Stimulated activated naive CD4-positive, alpha-beta T cell (primary cell): ENCODE measurements at places on chromosomes 7 and 10.

DNA sequence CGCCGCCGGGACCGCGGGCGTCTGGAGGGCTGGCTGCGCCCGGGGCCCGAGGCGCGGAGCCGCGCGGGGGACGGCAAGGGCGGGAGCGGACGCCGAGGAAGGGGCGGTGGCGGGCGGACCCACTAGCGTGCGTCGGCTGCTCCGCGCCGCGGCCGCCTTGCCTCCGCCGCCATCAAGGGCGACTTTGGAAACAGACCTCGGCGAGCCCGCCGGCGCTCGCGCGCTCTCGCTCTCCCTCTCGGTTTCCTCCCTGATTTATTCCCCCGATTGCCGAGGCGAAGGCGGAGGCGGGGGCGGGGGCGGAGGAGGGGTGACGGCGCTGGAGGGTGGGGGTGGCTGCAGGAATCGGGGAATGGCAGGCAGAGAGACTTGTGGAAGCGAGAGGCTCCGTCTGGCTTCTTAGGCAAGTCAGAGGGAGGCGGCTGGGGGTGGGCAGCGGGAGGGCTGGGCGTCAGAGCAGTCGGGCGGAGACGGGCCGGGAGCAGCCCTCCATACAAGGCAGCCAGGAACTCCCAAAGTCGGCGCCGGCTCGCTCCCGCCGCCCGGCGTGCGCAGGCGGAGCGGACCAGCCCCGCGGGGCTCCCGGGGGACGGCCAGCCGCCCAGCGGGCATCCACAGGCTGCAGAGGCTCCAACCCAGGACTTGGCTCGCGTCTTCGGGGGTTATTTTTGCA is at the start of gene CACNA2D1:
Gene CACNA2D1 (minus strand): TSS at position 231 of the 673 bp plus-strand sequence.
- DNase-seq: no peak

DNA sequence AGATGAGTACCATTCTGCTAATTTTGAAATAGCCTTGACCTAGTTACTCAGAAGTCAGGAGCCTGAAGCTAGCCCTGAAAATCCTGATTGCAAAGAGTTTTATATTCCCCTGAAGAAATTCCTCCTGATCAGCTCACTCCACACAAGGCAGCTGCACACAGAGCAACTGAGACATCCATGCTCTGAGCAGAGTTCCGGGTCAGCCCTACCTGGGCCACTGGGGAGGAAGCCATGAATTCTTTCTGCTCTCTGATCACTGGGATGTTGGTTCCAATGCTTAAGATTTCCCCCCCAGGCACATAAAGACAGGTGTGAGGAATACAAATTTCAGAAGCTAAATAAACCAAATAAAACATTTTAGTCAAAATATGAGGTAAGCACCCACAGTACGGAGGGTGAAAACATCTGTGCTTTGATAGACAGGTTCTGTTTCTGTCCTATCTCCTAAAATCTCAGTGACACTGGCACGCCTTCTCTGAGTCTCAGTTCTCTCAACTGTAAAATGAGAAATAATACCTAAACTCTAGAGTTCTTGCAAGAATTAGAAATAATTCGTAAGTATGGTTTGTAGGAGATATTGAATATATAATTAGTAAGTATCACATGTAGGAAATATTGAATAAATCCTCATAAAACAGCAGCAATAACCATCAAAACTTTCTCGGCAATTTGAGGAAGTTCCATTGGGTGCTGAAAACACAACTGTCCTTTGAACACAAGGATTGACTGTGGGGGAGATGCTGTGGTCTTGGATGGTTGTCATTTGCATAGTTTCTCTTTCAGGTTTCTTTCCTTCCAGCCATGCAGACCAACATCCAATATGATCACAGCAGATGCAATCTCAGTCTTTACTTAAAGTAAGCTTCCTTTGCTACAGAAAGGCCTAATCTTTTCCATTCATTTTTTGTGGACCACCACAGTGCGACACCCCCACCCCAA is 133.0 kb upstream of the TNS3 start:
- DNase-seq: no peak

DNA sequence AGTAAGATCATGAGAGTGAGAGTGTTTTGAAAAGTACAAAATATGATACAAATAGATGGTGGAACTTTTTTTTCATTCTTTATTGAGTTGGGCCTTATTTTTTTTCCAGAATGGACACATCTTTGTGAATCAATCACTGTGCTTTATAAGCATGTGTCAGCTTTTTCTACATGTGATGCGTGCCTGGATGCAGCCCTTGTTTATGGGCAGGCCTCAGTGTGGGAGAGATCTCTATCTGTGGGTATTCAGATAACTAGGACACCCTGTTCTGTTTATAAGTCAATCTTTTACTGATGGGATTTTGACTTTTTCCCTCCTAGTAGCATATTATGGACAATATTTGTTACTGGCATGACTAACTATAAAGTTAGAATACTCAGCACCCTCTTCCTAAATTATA is 42.9 kb upstream of the IKZF1 start:
- DNase-seq: no peak

DNA sequence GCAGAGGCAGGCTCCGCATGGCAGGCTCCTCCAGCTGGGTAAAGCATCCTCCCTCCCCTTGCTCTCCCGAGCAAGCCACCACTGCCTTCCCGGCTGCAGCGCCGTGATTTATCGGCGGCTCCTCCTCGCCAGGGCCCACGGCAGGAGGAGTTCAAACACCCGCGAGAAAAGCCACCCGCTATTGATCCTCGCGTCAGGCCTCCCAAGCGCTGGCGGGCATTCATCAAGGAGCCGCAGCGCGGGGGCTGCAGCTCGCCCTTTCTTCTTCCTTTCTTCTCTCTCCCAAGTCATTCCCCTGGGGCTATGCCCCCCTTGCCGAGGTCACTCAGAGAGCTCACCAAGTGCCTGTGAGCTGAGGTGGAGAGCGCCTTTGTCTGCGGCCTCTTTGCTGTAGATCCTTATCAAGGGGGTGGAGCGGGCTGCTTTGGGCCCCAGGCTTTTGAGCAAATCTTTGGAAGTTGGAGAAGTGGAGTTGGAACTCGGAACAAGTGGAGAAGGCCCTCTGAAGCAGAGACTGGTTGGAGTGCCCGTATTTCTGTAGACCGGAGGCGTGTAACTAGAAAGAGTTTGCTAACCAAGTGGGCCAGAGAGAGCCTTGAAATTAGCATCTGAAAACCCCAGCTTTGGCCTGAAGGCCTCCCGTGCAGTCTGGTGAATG is 107.2 kb upstream of the PPIF start:
- DNase-seq: no peak

GRCh38 chr7:118492466-118492865 is 268.0 kb downstream of the ANKRD7 start:
- no peak for DNase-seq
